ENCODE measurements at places on chromosomes 2 and 18.

DNA sequence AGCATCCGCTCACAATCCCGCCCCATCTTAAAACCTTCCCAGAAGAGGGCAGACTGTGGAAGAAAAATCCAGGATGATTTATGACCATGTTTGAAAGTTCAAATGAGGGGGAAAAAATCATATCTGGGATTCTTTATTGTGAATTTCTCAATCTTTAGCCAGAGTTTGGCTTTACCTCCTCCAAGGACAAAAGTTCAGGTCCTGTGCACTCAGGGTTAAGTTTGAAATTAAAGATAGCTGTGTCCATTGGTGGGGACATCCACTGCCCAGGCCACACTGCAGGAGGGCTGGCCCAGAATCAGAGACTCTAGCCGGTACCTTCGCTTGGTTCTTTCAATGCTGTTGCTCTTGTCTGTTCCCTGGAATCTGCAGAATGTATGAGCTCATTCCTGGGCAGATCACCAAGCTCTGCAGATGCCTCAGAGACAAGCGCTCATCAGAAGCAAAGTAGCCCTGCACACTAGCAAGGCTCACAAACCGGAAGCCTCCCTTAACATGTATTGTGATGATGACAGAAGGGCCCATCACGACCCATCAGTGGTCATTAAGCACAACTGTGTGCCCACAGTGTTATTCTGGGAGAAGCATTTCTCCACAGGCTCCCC is 375.3 kb upstream of the KLHL29 start:
- no peak for DNase-seq

DNA sequence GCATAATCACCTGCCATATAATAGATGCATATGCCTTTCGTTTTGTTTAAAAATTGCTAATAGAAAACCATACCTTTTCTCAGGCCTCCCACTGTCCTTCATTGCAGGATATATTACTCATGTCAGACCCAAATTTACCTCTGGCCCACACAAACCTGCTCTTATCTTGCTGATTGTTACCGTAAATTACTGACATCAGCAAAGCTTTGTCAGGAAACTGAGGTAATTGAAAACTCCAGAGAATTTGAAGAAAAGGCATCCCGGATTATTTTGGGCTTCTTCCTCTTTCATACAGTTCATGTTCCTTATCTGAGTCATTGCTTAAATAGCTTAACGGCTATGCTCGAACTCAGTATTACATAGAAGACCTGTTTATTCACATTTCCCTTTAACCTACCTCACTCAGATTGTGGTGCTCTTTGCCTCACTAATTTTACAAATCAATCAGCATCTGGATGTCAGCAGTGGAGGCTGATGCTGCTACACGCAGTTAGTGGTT is 145.7 kb downstream of the ZEB2 start:
- no peak for DNase-seq

DNA sequence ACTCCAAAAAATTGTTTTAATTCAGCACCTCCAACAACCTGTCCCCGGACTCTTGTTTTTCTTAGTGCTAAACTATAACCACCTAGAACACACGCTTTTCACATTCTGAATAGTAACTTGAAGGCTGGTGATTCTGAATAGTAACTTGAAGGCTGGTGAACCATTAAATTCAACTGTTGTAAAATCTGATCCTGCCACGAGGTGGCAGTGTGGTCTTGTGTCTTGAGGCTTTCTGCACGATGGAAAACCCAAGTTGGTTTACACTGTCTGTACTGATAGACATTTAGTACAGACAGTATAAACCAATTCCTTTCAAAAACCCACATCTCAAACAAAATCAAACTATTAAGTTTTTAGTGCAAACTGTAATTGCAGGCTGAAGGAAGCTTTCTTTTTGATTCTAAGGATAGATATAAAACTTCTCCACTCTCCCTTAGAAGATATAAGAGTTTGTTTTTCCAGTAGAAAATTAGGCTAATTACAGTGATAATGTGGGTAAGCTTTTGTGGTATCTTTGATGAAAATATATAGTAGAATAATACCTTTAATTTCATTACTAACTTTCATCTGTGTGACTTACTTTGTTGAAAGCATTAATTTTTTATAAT is 57.6 kb downstream of the VAPA start:
- DNase-seq, result peak; percentile 92

DNA sequence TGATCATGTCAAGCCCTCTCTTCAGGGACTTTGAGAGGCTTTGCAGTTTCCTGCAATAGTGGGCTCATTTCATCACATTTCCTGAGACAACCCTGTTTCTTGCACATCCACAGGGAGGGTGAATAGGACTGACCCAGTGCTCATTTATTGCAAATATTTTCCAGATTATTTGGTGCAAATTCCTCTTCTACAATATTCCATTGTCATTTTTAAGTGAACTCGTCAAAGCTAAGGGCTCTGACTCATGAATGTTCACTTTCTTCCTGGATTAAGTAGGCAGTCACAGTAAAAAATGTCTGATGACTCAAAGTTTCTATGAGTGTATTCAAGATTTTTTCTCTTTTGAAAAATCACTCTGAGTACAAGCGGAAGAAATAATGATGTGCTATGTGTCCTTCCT is 225.5 kb upstream of the GALNT5 start:
- no peak for DNase-seq

DNA sequence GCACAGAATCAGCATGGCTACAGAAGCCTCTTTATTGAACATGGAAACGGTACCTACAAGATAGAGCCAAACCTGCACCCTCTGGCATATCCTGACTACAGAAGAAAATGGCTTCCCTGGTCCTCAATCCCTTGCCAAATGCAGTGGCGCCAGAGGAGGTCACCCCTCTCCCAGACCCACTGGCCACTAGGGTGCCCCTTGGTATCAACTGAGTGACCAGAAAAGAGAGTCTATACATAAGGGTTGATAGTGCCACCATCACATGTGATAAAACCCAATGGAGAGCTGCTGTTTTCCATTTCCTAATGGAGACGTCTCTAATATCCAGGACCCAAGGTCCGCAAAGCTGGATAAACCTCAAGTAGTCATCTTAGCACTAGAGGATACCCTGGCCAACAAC is 52.7 kb upstream of the ALK start:
- no peak for DNase-seq

- no peak for DNase-seq
Measured at GRCh38 chr18:69951182-69951581, 3.5 kb upstream of the CD226 start.

DNA sequence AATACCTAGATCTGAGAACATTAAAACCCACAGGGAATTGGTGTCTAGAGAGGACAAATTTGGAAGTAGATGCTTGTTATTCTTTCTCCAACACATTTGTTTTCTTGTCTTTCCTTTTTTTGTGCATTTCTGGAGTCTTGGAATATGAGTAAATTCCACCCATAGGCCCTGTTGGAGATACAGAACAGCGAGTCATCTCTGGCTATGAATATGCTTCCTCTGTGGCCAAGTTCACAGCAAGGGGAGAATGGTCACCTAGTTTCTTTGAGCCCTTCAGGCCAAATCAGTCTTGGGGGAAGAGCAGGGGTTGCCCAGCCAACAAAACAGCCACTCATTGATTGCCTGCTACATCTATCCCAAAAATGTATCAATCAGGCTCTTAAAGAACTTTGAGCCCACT is 31.3 kb downstream of the SP140L start:
- no peak for DNase-seq

GRCh38 chr2:33777786-33778185 is 178.7 kb upstream of the FAM98A start:
- DNase-seq, result no peak

- DNase-seq, result no peak
Measured at GRCh38 chr2:102839668-102840388, 78.0 kb downstream of the TMEM182 start.

GRCh38 chr2:200122683-200123082 is 167.3 kb downstream of the MAIP1 start:
- no peak for DNase-seq

DNA sequence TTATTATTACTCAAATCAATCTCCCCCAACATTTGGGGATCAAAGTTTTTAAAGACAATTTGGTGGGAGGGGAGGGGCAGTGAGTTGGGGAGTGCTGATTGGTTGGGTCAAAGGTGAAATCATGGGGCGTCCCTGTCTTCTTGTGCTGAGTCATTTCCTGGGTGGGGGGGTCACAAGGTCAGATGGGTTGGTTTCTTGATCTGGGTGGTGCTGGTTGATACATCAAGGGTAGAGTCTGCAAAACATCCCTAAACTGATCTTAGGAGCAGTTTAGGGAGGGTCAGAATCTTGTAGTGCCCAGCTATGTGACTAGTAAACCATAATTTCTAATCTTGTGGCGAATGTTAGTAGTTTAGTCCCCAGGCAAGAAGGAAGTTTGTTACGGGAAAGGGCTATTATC is 67.4 kb downstream of the MOGAT1 start:
- DNase-seq, result no peak

DNA sequence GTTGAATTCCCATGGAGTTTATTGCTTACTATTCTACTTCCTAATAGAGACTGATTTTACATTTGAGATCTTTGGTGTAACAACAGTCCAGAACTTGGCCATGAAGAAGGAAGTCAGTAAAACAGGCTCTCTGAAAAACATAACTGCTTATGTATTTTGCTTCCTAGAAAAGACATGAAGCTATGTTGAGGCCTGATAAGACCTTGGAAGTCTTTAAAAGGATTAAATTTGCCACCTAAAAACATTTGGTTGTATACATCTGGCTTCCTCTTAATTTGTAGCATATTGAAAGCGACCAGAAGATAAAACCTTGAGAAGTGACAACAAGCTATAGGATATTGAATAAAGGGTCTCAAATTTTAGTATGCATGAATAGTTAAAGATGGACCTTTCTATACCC is 36.4 kb downstream of the PTRHD1 start:
- DNase-seq, result no peak

GRCh38 chr2:68748568-68748967 is 14.0 kb downstream of the ARHGAP25 start:
- no peak for DNase-seq

- peak; percentile 26 for DNase-seq
Measured at GRCh38 chr2:238169708-238170251, 11.0 kb downstream of the ERFE start.

GRCh38 chr2:163247847-163248220 is 409.3 kb upstream of the KCNH7 start:
- no peak for DNase-seq

DNA sequence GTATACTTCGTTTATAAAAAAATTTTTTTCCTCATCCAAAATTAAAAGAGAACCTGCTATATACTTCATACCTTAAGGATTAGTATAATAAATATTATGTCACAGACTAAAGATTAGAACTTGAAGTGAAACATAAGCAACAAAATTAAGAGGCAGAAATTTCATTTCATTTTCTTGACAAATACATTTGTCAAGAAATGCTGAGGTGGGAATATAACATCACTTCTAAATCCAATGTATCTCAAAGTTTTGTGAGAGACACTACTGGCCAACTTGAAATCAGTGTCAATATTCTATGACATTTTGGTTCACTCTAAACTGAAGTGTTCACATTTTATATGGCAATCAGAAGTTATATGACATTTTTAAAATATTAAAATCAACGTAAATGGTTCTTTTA is 43.8 kb downstream of the SCRN3 start:
- no peak for DNase-seq

DNA sequence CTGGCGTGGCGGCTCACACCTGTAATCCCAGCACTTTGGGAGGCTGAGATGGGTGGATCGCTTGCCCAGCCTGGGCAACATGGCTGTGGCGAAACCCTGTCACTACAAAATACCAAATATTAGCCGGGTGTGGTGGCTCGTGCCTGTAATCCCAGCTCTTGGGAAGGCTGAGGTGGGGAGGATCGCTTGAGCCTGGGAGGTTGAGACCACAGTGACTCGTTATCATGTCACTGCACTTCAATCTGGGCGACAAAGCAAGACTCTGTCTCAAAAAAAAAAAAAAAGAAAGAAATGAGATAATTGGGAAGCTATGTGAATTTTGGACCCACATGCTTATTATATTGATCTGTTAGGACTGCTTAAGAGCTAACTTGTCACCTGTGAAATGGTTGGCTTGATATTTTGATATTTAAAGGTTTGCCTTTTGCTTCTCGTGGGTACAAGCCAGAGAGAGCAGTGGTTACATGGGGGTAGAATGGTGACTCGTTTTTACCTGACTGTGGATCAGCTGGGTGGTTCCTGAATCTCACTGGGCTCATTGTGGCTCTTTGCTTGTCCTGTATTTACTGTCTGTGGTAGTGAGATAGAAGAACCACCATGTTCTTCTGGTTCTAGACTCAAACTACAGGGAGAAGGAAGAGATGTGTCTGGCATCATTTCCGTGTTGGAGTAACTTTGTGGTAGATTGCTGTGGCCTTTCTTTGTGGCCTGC is 28.9 kb downstream of the ZNF532 start:
- no peak for DNase-seq

GRCh38 chr18:59874166-59874565 is 25.6 kb upstream of the PMAIP1 start:
- no peak for DNase-seq

- DNase-seq, result no peak
Measured at GRCh38 chr2:238574490-238575271, 148.0 kb downstream of the ASB1 start.

DNA sequence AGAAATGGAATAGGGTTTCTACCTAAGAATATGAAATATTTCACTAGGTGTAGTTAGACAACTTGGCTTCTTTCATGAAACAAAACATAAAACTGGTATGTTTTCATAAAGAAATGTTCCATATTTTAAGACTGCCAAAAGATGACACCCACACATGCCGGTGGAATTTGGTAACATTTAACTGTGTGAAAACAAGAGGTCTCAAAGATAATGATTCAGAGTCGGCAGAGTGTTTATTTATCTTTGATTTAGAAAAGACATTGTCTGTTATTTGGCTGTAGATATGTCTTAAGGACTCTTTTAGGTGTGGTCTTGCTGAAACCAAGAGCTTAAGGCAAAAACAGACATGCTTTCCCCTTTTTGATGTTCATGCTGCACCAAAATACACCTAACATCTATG is 63.5 kb upstream of the FN1 start:
- no peak for DNase-seq

DNA sequence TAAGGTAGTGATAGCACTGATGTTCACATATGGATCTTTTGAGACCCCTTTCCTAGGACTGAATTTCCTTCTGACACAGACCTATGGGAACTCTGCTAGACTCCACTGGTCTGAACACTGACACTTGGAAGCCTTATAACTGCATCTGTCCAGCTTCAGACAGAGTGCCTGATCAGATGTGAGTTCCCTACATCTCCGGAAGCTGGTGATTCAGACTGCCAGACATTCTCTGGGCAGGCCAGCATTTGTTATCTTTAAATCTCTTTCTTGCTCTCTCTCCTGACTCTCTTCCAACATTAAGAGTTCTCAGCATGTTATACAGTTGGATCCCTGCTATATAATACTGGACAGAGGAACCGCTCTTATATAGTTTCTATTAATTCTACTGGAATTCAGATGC is 408.5 kb downstream of the ZEB2 start:
- no peak for DNase-seq

GRCh38 chr2:220335591-220335915 is 708.1 kb downstream of the SLC4A3 start:
- DNase-seq, result no peak

DNA sequence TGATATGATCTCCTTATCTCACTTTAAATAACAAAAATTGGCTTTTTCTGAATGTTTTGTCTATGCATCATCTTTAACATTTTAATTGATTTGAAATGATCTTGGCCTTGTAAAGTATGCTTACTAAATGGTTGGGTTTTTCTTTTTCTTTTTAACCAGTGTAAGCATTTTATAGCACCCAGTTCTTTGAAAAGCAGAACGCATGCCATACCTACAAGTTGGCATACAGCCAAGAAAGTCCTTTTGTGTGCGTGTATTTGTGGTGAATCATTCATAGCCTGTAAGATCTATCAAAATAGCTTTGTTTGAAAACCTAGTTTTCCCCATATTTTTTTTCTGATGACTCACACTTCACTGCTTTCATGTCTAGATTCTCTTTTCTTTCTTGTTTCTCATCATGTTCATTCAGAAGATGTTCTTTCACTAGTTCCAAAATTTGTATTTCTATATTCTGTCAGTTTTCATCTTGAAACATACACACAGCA is 4.1 kb upstream of the VRK2 start:
- DNase-seq, result peak; percentile 14
